SW 1271 (cell line): ENCODE measurements at places on chromosomes 13 and 19.

- no peak for DNase-seq
Observed at GRCh38 chr13:88112526-88112925, 441.4 kb downstream of the SLITRK5 start.

GRCh38 chr13:77737583-77738200, 40.2 kb downstream of the SLAIN1 start:
- DNase-seq: no peak

DNA sequence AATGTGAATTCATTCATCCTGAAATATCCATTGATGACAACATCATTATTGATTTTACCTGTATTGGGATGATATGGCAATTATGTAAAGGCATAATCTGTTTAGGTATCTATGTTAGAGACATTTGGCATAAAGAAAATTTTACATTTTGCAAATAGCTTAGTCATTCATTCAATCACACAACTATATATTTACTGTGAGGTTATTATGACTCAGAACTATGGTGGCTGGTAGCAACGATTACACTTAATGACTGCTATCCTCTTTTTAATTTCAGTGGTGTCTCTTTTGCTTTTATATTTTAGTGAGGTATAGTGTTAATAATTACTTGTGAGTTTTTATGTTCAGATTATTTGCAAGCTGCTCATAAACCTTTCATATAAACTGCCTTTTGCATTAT, 955.9 kb downstream of the SLITRK6 start:
- DNase-seq: no peak

GRCh38 chr19:45793876-45794275, 1.2 kb upstream of the DMWD start:
- no peak for DNase-seq

DNA sequence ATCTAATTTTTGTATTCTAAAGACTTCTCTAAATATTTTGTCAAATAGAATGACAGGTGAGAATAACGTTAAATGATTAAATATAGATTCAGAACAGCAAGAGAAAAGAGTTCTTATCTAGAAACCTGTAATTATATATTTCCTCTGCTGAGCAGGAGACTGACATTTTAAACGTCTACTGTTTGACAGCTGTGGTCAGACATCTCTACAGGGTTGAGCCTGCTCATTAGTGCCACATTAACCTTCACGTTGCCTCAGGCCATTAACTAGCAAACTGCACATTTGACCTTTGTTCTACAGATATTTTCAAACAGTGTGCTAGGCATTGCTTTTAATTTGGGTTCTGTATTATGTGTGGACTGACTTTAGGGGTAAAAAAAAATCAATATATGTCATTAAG, 347.5 kb downstream of the GPC5 start:
- no peak for DNase-seq

DNA sequence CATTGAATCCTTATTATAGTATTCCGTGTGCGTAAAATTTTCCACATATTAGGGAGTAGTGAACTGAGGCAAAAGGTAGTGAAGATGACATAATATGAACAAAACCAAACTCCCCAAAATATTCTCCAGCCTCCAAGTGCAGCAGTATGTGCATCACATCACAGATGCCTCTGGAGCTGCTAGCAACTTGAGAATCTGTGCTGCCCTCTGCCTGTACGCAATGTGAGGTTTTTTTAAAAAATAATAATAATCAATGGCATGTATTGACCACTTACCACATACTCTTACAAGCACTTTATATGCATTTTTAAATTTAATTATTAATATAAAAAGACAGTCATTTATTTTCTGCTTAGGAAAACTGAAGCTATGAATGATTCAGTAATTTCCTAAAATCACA, 583.0 kb upstream of the SPRY2 start:
- peak; percentile 2 for DNase-seq

DNA sequence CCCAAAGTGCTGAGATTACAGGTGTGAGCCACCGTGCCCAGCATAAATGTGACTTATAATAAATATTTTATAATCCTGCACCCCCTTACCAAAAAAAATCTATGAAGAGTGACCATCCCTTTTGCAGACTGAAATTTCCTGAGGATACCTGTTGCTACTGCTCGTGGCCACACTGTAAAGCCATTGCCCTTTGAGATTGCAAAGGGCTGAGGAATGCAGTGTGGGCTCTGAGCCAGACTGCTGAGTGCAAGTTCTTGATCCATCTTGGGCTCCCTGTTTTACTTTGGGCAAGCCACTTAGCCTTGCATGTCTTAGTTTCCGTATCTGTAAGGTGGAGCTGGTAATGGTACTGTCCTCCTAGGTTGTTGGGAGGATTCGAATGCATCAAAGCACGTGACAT, 23.4 kb downstream of the SIPA1L3 start:
- DNase-seq: no peak

GRCh38 chr19:29805031-29805965, 6.5 kb upstream of the CCNE1 start:
- DNase-seq: no peak

- DNase-seq: no peak
Observed at GRCh38 chr19:51511353-51511752, 9.8 kb upstream of the SIGLEC12 start.

- no peak for DNase-seq
Observed at GRCh38 chr13:113049521-113049941, 56.1 kb upstream of the F7 start.

DNA sequence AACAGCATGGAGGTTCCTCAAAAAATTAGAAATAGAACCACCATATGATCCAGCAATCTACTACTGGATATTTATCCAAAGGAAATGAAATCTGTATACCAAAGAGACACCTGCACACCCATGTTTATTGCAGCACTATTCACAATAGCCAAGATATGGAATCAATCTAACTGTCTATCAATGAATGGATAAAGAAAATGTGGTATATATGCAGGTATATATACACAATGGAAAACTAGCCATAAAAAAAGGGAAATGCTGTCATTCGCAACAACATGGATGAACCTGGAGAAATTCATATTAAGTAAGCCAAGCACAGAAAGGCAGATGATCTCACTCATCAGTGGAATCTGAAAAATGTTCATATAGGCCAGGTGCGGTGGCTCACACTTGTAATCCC, 2.5 kb downstream of the ZNF780B start:
- no peak for DNase-seq

DNA sequence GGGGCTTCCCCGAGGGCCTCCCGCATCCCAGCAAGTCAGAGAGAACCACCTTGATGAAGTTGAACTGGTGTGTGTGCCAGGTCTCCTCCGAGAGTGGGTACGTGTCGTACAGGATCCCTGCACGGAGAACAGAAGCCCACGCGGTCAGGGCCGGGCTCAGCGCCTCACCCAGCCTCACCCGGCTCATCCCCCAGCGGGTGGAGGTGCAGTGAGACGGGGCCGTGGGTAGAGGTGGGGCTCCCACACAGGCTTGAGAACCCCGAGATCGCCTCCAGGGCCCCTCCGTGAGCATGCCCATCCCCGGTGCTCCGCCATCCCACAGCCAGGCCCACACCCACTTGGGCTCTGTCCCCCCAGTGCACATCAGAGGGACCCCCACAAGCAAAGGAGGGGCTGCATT, 2.3 kb downstream of the GAMT start:
- DNase-seq: no peak

GRCh38 chr19:33437821-33438671, 64.5 kb downstream of the CEBPG start:
- peak; percentile 1 for DNase-seq

- no peak for DNase-seq
Observed at GRCh38 chr13:97306645-97307044, 84.5 kb downstream of the MBNL2 start.

DNA sequence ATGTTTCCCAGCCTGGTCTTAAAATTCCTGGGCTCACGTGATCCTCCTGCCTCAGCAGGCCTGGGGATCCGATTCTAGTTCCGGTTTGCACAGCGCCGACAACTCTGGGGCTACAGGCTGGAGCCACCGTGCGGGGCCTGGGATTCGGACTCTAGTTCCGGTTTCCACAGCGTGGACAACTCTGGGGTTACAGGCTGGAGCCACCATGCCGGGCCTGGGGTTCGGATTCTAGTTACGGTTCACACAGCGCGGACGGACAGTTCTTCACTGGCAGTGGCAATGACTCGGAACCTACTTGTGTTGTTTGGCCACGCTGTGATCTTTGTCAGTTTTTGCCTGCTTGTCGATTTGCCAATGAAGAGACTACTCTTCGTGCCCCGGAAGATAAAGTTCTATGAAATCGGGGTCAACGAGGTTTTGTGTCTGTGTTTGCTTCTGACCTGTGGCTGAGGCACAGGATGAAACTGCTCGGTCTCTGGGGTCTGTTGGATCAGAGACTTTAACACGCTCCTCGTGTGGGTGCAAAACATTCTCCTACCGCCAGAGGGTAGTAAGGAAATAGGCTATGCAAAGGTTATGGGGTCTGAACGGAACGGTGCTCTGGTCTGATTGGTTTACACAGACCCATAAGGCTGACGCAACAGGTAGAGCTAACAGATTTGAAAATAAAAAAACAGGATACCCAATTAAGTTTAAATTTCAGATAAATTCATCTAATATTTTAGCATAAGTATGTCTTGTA, 12.1 kb upstream of the ZSCAN1 start:
- no peak for DNase-seq

DNA sequence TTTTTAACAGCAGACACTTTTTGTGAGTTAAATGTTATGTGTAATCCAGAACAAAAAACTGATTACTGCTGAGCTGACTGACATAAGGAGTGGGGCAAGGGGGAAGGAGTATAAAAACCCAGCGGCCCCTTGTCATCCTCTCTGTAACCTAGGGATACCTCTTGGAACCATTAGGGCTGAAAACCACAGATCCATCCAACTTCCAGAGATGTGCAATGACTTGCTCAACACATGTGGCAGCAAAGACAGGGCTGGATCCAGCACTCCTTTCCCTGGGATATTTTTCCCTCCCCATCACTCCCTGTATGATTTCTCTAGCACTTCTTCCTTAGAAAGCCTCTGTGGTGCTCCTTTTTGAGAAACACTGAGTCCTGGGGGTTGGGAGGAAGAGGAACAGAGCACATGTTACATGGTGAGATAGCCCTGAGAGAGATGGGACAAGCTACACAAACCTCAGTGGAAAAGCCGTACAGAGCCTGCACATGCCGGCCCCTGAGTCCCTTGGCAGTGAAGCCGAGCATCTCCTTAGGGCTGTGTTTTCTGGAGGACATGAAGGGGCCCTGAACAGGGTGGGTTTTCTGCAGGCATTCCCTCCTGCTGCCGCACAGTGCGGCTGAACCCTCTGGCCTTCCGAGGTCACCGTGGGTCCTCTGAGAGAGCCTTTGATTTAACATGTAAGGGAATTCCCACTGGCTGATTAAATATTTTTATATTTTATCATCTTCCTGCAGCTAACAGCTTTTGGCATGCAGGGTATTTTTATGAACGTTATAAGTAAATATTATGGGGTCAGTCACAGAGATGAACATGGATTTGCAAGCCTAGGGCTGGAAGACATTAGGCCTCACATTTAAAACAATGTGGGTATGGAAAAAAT, 219.9 kb downstream of the COG6 start:
- DNase-seq: no peak

DNA sequence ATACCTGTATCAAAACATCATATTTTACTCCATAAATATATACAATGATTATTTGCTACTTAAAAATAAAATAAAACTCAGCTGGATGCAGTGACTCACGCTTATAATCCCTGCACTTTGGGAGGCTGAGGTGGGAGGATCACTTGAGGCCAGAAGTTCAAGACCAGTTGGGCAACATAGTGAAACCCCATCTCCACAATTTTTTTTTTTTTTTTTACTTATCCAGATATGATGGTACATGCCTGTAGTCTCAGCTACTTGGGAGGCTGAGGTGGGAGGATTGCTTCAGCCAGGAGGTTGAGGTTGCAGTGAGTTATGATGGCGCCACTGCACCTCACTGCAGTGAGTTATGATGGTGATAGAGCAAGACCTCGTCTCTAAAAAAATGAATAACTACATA, 22.4 kb downstream of the POU2F2 start:
- DNase-seq: no peak

DNA sequence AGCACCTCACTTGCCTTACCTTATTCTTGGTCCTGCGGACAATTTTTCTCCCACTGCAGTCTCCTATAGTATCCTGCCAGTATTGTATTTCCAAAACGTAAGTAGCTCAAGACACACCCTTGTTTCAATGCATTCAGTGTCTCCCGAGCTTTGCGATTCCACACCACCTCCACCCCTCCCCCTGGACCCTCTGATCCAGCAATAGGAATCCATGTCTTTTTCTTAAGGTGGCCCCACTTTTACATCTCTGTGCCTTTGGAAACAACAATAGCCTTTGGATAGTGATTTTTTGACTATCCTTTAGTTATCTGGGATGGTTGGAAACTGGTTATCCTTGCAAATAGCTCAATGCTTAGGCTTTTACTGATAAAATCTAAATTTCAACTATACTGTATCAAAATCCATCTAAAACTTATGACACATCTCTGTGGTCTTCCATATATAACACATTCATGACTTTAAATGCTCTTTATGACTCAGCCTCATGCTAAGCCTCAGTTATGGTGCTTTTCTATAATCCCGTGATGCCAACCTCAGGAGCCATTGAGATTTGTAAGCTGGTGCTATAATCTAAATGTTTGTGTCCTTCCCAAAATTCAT, 27.1 kb downstream of the FAM216B start:
- DNase-seq: no peak

DNA sequence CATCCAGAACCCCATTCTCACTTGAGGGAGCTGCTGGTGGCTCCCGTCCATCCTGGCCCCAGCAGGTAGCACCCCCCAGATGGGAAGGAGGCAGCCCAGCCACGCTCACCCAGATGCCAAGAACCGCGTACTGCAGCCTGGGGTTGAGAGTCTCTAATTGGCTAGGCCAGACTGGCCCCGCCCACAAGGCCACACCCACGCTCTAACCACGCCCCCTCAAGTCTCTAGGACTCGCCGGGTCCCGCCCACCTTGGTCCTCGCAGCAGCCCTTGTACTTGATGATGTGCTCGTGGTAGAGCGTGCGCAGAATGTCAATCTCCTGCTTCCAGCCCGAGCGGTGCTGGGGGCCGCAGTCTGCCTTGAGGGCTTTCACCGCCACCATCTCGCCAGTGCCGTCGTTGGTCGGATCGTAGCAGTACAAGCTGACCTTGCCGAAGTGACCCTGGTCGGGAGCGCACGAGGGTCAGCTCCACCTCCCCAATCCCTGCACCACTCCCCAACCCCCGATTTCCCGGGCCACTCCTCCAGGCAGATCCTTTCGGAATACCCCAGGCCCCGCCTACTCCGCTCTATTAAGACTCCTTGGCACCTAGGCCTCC, 14.5 kb upstream of the ICAM3 start:
- DNase-seq: no peak
